ENCODE measurements at places on chromosomes 5 and 9.

- DNase-seq: no peak
These were observed 23.4 kb downstream of the DMRTA1 start for GRCh38 chr9:22469928-22470544.

GRCh38 chr5:109567374-109568044 lies 122.2 kb upstream of the MAN2A1 start:
- DNase-seq: no peak

- DNase-seq: no peak
These were observed 1.2 kb downstream of the ANKRD33B start for GRCh38 chr5:10564838-10565784.

GRCh38 chr5:32331217-32331934 lies 18.6 kb upstream of the MTMR12 start:
- DNase-seq: no peak

DNA sequence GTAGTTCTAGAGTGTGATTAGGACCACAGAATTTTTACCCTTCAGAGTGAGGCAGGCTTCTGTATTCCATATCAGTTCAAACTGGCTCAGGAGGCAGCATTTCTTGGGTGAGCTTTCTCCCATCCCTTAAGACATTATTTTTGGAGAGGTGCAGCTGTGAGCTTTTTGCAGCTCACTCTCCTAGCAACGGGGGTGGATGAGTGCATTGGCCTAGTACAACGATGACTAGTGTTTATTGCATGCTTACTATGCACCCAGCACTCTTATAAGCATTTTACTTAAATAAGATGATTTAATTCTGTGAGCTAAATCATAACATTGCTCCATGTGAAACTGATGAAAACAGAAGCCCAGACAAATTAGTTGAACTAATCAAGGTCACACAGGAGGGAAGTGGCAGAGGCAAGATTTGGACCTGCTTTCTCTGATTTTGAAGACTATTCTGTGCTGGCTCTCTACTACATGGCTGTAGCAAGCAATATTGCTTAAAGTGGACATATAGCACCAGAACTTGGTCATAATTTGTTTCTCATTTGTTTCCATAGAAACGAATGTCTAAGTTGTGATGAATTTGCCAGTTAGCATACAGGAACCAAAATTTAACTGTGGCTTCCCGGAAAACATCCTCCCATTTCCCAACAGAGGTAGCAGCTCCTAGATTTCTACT lies 372.1 kb upstream of the RIOK2 start:
- peak; percentile 2 for DNase-seq

DNA sequence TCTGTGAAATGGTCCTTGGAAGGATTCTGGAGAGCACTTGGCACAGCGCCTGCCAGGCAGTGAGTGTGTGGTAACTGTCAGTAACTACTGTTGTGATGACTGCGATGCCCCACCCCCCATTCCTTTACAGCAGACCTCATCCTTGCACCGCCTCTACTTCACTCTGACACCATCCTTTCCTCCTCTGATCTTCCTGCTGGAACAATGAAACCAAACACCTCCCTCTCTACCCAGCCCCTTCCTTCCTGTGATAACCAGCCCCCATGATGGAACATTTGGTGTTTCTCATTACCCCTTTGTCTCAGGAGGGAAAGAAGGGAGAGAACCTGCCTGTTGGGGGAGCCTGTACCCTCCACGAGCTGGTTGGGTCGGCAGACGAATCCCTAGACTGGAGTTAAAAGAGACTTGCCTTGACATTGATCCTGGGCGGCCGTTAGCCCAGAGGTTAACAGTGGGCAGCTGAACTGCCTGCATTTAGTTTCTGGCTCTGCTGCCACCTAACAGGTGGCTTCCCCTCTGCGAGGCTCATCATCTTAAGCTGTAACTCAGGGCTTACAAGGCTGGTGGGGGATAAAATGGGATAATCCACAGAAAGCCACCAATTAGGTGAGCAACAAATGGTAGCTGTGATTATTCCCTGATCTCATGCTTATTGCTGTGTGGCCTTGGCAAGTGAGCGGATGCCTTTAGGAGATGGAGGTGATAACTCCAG lies 34.2 kb upstream of the GRPEL2 start:
- DNase-seq: no peak

- no peak for DNase-seq
These were observed 51.3 kb downstream of the SLC22A5 start for GRCh38 chr5:132420706-132421272.

DNA sequence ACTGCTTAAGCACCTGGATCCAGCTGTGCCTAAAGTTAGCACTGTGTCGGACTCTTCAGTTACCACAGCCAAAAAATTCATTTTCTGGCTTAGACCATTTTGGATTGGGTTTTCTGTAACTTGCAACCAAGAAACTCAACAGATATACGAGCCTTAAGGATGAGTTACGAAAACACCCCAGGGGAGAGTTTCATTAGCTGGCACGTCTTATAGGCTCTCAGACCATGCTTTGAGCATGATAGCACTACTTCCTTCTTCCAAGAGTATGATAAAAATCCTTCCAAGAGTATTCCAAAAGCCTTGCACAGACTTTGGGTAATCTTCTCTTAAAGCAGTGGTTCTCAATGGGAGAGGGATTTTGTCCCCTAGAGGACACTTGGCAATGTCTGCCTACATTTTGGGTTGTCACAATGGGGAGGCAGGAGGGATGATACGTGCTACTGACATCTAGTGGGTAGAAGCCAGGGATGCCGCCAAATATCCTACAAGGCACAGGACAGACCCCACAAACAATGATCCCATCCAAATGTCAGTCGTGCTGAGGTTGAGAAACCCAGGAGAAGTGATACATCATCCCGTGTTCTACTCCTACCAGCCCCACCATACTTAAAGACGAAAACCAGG lies 64.8 kb downstream of the SMIM23 start:
- no peak for DNase-seq

GRCh38 chr9:16115994-16116393 lies 563.2 kb downstream of the CCDC171 start:
- no peak for DNase-seq

- DNase-seq: no peak
These were observed 139.3 kb upstream of the FBXL17 start for GRCh38 chr5:108521011-108521700.

GRCh38 chr5:122701640-122702523 lies 73.0 kb upstream of the SNX2 start:
- DNase-seq: no peak

GRCh38 chr5:115962565-115963402 lies 509 bp downstream of the LVRN start:
- DNase-seq: no peak

- no peak for DNase-seq
These were observed 189.2 kb downstream of the NDUFS4 start for GRCh38 chr5:53749621-53750020.

DNA sequence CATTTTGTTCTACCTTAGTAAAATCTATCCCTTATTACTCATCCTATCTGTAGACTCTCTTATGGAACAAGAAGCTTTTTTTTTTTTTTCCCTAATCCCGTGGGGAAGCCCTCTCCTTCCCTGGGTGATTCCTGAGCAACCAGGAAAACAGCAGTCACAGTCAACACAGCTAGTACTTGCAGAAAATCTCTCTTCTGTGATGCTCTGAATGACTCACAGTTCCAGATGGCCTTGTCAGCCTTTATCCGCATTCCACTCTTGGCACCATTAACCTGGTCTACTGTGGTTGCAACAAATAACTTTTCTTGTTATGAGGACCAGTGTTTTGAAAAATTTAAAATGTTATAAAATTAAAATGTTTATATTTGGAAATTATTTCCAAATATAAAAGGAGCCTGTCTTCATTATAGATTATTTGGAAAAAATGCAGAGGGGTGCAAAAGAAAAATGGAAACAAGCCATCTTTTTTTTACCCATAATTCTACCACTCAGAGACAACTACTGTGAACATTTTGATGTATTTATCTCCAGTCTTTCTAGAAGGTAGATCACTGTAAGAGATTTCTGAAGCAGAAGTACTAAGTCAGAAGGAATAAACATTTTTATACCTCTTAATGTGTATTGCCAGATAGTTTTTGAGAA lies 486.7 kb downstream of the RAB3C start:
- no peak for DNase-seq

- no peak for DNase-seq
These were observed 42.1 kb downstream of the FAF2 start for GRCh38 chr5:176490301-176490700.

DNA sequence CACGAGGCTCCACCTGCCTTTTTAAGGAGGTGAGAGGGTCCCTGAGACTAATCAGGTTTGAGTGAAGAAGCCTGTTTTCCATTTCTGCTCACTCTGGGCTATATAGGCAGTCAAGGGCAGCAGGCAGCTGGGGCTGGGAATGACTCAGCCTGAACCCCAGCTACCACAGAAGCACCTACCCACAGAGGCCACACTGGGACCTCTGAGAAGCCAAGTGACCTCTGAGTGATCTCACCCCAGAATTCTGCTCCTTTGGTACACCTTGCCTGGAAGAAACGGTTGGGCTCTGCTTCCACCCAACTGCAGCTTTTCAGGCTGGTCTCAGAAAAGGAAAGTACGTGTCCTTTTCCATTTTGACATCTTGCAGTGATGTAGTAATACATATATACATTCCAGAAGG lies 6.8 kb downstream of the FAM219A start:
- DNase-seq: no peak

DNA sequence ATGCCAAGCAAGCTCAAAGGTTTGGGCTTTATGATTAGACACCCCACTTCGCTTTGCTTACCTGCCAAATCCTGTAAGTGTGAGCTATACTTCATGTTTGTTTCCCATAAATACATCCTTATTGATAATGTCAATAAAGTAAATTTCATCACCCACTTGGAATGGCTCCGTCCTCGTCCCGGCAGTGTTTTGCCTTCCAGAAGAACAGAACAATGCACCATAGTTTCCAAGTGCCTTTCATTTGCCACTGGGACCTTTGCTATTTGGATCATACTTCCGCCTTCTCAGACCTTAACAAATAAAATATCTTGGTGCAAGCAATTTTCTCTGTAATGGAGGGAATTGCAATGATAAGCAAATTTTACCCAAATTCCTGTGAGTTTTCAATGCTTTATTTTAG lies 229.3 kb downstream of the PIK3R1 start:
- no peak for DNase-seq

- no peak for DNase-seq
These were observed 23.6 kb downstream of the SREK1IP1 start for GRCh38 chr5:64744914-64745313.
